ENCODE measurements at places on chromosomes 5 and 9. TPM values are rescaled to one million over a fixed set of nuclear protein-coding genes. Genes with fewer than 3 reads are reported as not detected.
A peak's percentile ranks its signal among the peaks of the same experiment; 100 is the strongest.

- DNase-seq, result no peak
These were observed 27.8 kb upstream of the LAMC3 start for GRCh38 chr9:130981002-130981755.

DNA sequence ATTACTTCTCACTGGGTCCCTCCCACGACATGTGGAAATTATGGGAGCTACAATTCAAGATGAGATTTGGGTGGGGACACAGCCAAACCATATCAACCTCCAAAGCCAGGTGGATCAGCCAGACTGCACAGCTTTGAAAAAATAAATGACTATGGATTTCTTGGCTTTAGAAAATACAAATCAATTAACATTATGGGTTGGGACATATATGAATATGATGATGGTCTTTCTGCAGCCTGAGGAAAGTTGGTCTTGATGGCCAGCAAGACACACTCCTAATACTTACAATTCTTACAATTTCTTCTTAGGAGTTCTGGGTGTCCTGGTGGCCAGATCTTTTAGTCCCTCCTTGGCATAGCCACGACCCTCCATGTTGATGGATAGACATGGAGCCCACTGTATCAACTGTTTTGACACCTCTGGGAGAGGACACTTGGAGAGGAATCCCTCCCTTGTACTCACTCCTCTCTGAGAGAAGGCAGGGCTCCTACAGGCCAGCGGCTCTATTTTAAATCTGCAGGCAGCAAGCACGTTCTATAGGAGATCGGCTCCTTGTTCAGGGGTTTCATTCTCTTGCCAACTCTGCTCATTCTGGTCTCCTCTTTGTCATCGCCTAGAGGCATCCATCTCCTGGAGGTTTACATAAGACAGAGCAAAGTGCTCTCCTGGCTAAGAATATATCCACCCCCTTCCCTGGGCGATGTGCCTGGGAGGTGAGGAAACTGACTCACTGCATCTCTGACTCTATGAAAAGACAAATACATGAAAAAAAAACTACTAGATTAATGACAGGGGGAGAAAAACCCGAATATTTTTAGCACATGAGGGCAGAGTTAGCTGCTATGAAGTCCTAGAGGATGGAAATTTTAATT is 145.9 kb downstream of the CARTPT start:
- DNase-seq, result peak; percentile 40

GRCh38 chr5:40150896-40151295 is 528.8 kb upstream of the PTGER4 start:
- no peak for DNase-seq

- peak; percentile 18 for DNase-seq
These were observed 90.4 kb upstream of the CHD1 start for GRCh38 chr5:99019254-99019653.

- DNase-seq, result peak; percentile 34
These were observed 16.2 kb downstream of the HACD4 start for GRCh38 chr9:21015129-21015815.

GRCh38 chr5:83538786-83539462 is 67.4 kb downstream of the VCAN start:
- no peak for DNase-seq

DNA sequence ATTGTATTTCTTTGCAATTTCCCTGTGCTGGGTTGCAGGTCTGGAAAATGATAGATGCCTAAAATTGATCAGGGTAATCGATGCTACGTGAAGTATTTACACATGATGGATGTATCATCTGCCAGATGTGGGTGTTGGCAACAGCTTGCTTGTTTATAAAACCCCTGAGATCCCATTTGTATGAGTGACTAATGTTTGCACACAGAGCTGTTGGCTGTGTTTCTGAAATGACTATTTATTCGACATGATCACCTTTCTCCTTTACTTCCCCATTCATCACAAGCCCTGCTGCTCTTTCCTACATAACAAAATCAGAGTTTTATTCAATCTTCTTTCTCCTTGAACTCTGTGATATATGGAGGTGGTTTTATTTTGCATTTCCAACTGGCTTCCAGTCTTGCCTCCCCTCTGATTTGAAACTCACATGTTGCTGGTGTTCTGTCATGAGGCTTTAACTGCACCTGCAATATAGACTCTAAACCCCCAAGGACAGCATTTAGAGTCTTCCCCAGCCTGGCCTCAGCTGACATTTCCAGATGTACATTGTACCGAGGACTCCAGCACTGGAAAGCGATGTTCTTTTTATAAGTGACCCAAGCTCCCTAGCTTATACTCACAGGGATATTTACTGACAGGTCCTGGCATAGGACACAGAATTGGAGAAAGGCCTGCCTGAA is 50.7 kb upstream of the SHB start:
- DNase-seq, result peak; percentile 72

GRCh38 chr5:153515301-153515700 is 24.8 kb downstream of the GRIA1 start:
- no peak for DNase-seq

DNA sequence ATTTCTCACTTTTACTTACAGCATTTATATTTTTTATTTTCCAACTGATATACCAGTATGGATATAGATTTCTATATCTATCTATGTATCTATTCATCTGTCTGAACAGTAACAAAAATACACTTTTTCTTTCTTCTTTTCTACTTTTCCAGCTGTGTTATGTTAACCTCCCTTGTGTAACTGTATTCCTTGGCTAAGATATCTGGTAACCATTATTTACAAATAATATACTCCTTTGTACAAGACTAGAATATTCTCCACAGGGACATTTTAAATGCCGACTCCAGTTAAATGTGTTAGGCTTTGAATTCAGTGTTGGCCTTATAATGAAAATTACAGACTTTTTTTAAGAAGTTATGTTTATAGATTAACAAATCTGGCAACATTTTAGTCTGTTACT is 168.7 kb downstream of the XRCC4 start:
- DNase-seq, result peak; percentile 70

DNA sequence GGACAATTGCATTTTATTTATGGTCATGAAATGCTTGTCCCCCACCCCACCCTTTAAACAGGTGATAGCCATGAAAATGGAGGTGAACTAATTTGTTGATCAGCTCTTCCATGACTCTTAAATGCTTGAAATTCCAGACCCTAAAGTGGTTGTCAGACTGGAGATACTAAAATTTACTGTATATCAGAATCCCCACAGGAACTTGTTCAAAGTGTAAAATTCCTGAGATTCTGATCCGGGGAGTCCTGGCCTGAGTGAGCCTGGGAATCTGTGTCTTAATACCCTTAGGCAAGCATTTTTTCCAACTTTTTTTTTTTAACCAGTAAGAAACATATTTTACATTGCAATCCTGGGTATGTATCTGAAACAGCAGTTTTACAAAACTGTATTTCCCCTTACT is 4.7 kb downstream of the SKP2 start:
- peak; percentile 51 for DNase-seq

- peak; percentile 82 for DNase-seq
These were observed 21.5 kb downstream of the BTF3 start for GRCh38 chr5:73519531-73520283.

GRCh38 chr5:140741967-140742366 is 41.7 kb downstream of the ZMAT2 start:
- no peak for DNase-seq

DNA sequence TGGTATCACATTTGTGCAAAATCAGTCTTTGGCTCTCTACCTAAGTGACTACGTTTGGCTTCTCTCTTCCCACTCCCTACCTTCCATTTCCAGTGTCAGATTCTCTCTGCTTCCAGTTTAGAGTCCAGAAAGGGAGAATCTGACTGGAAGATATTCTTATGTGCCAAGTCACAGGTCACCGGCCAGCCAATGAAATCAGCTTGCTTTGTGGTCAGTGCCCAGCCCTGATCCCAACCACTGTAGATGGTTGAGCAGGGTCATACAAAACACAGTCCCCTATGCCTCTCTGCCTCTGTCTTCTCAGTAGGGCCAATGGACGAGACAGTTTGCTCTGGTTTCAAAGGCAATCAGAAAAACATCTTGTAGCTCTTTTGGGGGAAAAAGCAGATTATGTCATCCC is 15.6 kb upstream of the EPB41L4B start:
- DNase-seq, result no peak

GRCh38 chr5:127492854-127493738 is 24.3 kb upstream of the PRRC1 start:
- peak; percentile 77 for DNase-seq

- DNase-seq, result no peak
These were observed 111.7 kb downstream of the EDIL3 start for GRCh38 chr5:84272771-84273516.

DNA sequence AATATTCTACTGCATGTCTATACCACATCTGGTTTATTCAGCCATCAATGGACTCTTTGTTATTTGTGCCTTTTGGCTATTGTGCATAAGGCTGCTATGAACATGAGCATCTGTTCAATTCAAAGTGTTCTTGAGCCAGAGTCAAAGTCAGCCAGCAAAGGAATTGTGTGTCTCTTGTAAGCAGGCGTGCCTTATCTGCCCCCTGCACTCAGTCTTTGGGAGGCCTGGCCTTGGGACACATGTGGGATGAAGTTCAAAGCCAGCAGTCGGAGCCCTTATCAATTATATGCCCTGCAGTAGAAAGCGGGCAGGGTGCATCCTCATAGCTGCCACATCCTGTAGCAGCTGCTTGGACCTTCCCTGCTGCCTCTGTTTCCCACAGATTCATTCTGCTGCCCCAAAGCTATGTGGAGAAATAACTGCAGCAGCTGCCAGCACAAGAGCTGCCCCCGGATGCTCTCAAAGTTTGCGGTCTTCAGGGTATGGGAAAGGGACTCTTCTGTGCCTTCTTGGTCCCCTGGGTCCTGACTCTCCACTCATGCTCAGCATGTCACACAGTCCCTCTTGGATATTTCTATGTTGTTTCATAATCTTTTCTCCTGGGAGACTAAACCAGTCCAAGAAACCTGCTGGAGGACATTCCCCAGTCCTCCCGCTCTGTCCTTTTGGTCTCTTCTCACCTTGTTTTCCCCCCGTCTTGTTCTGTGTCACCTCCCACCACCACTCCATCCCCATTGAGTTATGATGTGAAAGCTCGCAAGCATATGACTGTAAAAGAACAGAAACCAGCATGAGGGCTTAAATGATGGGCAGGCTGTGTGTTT is 35.9 kb downstream of the STOM start:
- peak; percentile 17 for DNase-seq

The ZNF658 gene
- total RNA-seq, result 9.2 TPM

The TLE4 gene
- total RNA-seq, result 16.6 TPM

The ANXA2R gene
- 1.2 TPM for total RNA-seq

The IFNA13 gene
- 0.04 TPM for total RNA-seq

The CKMT2 gene
- 91.3 TPM for total RNA-seq

The TAS2R1 gene
- total RNA-seq, result not detected

The IQGAP2 gene
- 17.2 TPM for total RNA-seq

The NUTM2G gene
- total RNA-seq, result not detected

The IL33 gene
- 27.4 TPM for total RNA-seq

The WNT8A gene
- not detected for total RNA-seq

The PCDHB11 gene
- 4.3 TPM for total RNA-seq

The GLRA1 gene
- not detected for total RNA-seq

The PHF24 gene
- 0.09 TPM for total RNA-seq

The CTXN3 gene
- total RNA-seq, result 2.8 TPM

The SCGB3A2 gene
- not detected for total RNA-seq

Data from muscle of leg (tissue), 16 donors.